SW480 (cell line): ENCODE measurements at places on chromosomes 6 and 20.

GRCh38 chr6:158780246-158780884 lies 38.8 kb downstream of the EZR start:
- DNase-seq: no peak

- DNase-seq: no peak
These were observed 137.8 kb downstream of the PREX1 start for GRCh38 chr20:48689874-48690571.

- DNase-seq: peak; percentile 59
These were observed 110.3 kb upstream of the EYA4 start for GRCh38 chr6:133130863-133131262.

DNA sequence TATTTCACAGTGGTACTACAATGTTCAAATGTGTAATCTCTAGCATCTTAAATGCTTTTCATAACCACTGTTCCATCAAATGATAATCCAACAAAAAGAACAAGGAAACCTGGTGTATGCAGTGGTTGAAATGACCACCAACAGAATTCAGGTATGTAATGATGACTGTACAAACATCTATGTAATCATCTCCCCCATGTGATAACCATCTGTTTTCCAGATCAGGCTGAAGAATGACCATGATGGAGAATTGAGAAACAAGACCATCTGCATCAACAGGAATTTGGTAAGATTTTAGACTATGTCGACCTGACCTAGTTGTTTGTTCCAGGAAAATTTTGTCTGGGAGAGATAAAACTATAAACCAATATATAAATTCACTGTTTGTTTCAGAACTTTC lies 81.3 kb upstream of the ASCC3 start:
- DNase-seq: no peak

GRCh38 chr6:112620812-112621569 lies 273.9 kb downstream of the RFPL4B start:
- peak; percentile 4 for DNase-seq
